ENCODE measurements at places on chromosomes 7 and 10. TPM values are rescaled to one million over a fixed set of nuclear protein-coding genes. Genes with fewer than 3 reads are reported as not detected.

DNA sequence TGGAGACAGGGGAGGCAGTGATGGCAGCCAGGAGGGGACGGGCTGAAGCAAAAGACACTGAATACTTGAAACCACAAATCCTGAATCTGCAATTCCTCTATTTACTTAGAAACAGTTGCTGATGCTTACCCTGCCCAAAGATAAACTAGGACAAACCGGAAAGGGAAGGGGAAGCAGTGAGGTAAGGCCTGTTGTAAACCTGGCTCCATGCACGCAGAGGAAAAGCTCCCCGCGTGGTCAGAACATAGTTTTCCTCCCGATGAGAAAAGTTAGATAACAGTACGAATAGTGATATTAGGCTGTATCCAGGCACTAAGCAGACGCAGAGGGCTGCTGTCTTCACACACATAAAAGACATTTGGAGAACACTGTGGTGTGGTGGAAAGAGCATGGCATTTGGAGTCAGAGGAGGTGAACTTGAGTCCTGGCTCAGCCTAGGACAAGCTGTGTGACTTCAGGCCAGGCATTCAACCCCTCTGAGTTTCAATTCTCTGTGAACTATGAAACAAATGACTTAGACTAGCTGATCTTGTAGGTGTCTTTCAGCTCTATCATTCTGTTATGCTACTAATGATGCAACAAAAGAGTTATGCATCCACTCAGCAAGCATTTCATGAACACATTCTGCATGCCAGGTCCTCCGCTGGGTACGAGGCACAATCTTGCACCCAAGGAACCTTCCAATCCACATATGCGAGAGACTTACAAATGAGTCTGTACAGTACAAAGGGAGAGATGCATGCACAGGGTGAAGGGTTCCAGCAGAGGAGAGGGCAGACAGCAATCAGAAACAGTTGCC, 80.9 kb downstream of the SORBS1 start:
- DNase-seq = no peak
- H3K4me3 ChIP-seq = no peak overlapping the region
- no peaks in the 10 kb centered on the region for H3K4me1 ChIP-seq
- no peak overlapping the region for H3K27ac ChIP-seq

GRCh38 chr10:28393956-28394568, 91.2 kb upstream of the MPP7 start:
- DNase-seq = peak; percentile 43
- H3K4me3 ChIP-seq = no peak overlapping the region
- H3K36me3 ChIP-seq = no peaks in the 10 kb centered on the region
- no peak overlapping the region for H3K27ac ChIP-seq

GRCh38 chr7:38438970-38439369, 165.5 kb upstream of the TARP start:
- H3K27ac ChIP-seq = no peak overlapping the region
- no peak for DNase-seq
- H3K4me1 ChIP-seq = no peaks in the 10 kb centered on the region
- no peak overlapping the region for H3K4me3 ChIP-seq
- H3K36me3 ChIP-seq = no peaks in the 10 kb centered on the region

- no peaks in the 10 kb centered on the region for H3K27me3 ChIP-seq
- H3K4me3 ChIP-seq = no peak overlapping the region
- DNase-seq = no peak
- no peaks in the 10 kb centered on the region for H3K4me1 ChIP-seq
- H3K27ac ChIP-seq = no peak overlapping the region
Observed at GRCh38 chr10:3150366-3150765, 22.2 kb downstream of the PITRM1 start.

- H3K4me3 ChIP-seq = no peak overlapping the region
- H3K27ac ChIP-seq = no peak overlapping the region
- DNase-seq = peak; percentile 59
- H3K36me3 ChIP-seq = peaks cover 22% of the 10 kb centered on the region
Observed at GRCh38 chr7:142866361-142867096, 11.7 kb downstream of the EPHB6 start.

DNA sequence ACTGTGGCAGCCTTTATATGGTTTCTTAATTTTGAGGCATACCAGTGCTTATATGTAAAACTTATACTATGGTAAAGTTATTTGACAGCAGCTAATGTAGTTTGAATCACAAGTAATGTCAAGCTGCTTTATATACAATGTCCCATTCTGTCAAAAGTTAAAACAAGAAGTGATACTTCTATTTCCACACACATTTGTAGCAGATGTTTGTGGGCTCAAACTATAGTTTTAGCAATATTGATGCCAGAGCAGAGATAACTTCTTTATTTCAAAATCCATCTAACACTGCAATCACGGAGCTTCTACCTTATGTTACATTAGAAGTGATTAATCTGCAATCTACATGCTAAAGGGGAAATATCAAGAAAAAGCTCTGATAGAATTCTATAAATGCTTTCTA, 149.6 kb downstream of the ADK start:
- no peaks in the 10 kb centered on the region for H3K4me1 ChIP-seq
- no peak for DNase-seq
- H3K27ac ChIP-seq = no peak overlapping the region
- no peaks in the 10 kb centered on the region for H3K27me3 ChIP-seq
- H3K4me3 ChIP-seq = no peak overlapping the region

- H3K27me3 ChIP-seq = no peaks in the 10 kb centered on the region
- no peak overlapping the region for H3K27ac ChIP-seq
- DNase-seq = no peak
- H3K4me1 ChIP-seq = no peaks in the 10 kb centered on the region
- no peaks in the 10 kb centered on the region for H3K36me3 ChIP-seq
Observed at GRCh38 chr10:91006752-91007346, 86.0 kb upstream of the ANKRD1 start.

DNA sequence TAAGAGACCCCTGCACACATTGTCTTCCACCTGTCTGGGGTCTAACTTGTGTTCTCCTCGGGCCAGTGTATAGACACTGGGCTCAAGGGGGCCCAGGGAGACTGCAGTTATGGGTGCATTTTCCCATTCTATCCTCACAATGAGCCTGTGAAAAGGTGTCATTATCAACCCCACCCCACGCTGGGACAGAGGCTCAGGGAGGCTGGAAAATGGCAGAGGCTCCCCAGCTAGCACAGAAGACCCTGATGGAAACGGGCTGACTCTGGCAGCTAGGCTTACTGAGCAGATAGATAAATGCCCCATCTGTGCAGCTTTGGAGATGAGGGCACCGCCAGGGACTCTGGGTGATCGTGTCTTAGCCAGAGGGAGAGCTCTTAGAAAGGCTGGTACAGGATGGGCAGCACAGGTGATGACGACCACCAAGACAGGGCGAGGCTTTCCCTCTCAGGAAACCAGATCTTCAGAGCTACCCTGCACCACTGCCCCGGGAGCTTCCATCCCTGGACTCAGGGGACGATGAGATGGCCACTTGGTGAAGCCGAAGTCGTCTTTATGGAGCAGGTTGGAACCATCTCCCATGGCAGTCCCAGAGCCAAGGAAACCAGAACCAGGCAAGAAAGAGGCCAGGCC, 58.2 kb upstream of the CHST15 start:
- H3K4me3 ChIP-seq = peak overlapping the region; percentile 41
- no peak for DNase-seq
- H3K36me3 ChIP-seq = no peaks in the 10 kb centered on the region
- no peaks in the 10 kb centered on the region for H3K27me3 ChIP-seq

DNA sequence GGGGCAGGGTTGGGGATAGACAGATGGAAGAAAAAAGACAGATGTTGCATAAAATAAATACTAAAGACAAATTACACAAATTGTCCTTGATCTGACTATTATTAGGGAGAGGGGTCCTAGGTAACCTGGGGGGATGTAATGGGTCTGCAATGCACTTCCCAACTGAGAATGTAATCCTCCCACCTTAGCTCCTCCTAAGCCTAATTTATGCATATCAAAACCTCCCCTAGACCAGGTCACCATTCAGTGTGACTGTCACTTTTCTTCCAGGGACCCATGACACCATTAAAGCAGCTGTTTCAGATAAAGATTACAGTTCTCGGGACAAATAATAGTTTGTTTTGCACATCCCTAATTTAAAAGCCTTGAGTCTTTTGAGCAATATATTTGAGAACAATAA, 133.9 kb upstream of the FEZF1 start:
- no peaks in the 10 kb centered on the region for H3K4me1 ChIP-seq
- no peak for DNase-seq
- H3K4me3 ChIP-seq = no peak overlapping the region

GRCh38 chr10:126654579-126654978, 15.9 kb downstream of the C10orf90 start:
- no peaks in the 10 kb centered on the region for H3K27me3 ChIP-seq
- no peak overlapping the region for H3K27ac ChIP-seq
- no peaks in the 10 kb centered on the region for H3K4me1 ChIP-seq

DNA sequence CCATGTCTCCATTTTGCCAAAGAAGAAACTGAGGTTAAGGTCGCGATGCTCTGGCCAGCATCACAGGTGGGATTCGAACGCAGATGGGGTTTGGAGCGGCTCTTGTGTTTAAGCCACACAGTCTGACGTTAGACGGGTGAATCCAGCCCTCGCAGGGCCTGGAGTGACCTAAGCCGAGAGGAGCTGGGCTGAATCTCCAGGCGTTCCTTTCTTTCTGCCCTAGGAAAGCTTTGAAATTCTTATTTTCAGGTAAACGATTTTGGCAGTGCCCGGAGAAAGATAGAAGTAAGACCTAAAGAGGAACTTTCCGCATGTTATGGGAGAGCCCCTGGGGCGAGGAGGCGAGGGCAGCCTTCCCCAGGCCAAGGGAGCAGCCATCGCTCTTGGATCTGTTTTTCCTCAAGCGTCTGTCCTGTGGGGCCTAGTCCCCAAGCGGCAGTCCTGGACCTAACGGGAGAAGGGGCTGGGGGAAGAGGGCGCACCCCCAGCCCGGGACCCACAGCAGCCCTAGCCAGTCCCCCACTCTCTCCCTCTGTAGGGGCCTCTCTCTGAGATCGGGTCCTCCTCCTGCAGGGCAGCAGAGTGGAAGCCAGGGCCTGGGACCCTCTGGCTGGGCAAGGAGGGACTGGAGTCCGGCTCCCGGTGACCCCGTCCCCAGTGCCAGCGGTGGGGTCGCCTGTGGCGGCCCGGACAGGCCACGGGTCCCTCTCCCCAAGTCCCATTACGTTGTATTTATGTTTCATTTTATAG, 8.9 kb upstream of the LBX1 start:
- DNase-seq = no peak
- H3K4me3 ChIP-seq = no peak overlapping the region
- no peaks in the 10 kb centered on the region for H3K4me1 ChIP-seq
- peaks cover 15% of the 10 kb centered on the region for H3K27me3 ChIP-seq

The ZNF117 gene
- 7.3 TPM for total RNA-seq

DNA sequence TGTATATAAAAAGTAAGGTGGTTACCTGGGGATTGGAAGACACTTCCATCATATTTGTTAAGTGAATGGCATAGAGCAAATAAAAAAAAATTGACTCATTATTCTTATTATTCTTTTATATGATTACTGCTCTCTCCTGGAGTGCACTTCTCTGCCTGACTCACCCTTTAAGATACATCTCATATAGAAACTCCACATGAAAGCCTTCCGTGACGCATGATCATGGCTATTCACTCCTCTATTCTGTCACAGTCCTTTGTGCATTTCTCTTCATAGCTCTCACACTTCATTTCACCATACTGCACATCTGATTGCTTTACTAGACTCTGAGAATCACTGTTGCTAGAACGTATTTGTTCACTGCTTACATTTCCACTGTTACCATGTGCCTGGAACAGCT, 597.3 kb downstream of the CNTNAP2 start:
- no peak overlapping the region for H3K4me3 ChIP-seq
- H3K4me1 ChIP-seq = no peaks in the 10 kb centered on the region
- no peak for DNase-seq
- no peaks in the 10 kb centered on the region for H3K36me3 ChIP-seq

The TMEM213 gene
- total RNA-seq = not detected

The CUBN gene
- 0.07 TPM for total RNA-seq

GRCh38 chr7:138980563-138981291, 462 bp downstream of the KIAA1549 start:
- H3K27ac ChIP-seq = no peak overlapping the region
- no peaks in the 10 kb centered on the region for H3K27me3 ChIP-seq
- H3K36me3 ChIP-seq = no peaks in the 10 kb centered on the region
- H3K4me3 ChIP-seq = peak overlapping the region; percentile 73
- DNase-seq = no peak

DNA sequence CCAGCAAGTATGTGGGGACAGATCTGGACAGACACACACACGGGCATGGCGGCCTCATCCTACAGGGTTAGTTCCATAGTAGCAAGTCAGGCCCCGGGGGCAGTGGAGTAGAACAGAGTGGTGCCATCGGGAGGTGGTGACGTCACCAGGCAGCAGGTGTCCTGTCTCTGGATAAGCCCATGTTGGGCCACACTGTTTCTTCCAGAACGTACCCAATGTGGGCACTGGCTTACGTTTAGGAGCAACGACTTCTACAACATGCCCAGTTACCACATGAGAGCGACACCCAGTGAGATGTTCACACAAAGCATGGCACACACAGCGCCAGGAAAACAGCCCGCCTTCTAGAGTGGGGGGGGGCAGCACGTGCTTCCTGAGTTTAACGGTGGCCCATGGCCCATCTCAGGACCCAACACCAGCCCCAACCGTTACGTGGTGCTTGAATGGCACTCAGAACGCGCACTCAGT, 67.8 kb downstream of the CTBP2 start:
- no peaks in the 10 kb centered on the region for H3K4me1 ChIP-seq
- H3K4me3 ChIP-seq = no peak overlapping the region
- H3K27ac ChIP-seq = no peak overlapping the region
- DNase-seq = no peak
- H3K36me3 ChIP-seq = peaks cover 9% of the 10 kb centered on the region

DNA sequence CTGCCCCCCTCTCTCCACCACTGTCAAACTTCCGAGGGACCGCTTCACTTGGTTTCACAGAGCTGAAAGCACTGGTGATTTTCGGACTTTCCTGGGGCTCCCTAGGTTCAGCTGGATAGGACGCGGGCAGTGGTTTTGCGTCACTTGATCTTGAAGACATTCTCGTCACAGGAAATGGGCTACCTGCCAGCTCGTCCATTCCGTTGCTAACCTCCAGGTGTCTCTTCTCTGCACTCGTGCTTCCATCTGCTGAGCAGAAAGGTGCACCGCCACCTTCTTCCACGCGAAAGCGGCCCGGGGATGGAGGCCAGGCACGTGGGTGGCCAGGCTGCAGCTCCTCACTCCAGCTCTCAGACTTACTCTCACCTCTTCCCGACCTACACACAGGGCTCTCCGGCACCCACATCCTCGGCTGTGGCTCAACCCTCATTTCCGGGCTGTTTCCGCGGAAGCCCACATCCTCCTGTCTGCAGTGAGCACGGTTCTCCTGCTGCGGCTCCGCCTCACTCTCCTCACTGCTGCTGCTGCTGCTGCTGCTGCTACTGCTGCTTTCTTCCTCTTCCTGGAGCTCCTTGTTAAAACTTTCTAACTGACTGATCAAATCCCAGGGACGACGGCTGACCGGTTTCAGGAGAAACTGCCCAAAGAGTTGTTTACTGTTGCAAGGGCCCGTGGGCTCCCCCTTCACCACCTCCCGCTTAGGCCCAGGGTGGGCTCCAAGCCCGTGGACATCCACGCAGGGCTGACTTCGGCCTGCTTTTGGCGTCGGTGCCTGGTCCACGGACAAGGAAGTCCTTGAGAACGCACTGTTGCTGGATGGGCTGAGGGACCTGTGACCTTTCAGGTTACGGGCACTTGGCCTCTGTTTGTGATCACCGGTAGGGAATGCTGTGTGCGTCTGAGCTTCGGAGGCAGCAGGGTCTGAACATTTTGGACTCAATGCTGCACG, 32.1 kb downstream of the JCAD start:
- H3K27me3 ChIP-seq = no peaks in the 10 kb centered on the region
- DNase-seq = no peak
- H3K27ac ChIP-seq = no peak overlapping the region
- no peaks in the 10 kb centered on the region for H3K4me1 ChIP-seq
- no peaks in the 10 kb centered on the region for H3K36me3 ChIP-seq

GRCh38 chr10:86306628-86307278, 59.8 kb downstream of the GRID1 start:
- no peaks in the 10 kb centered on the region for H3K4me1 ChIP-seq
- 0 out of 2 replicates have a peak, but pooled peaks cover 4% of the 10 kb centered on the region for H3K27me3 ChIP-seq
- H3K27ac ChIP-seq = no peak overlapping the region
- H3K4me3 ChIP-seq = no peak overlapping the region
- H3K36me3 ChIP-seq = no peaks in the 10 kb centered on the region

The STK32C gene
- total RNA-seq = 13.9 TPM

The TMEM26 gene
- not detected for total RNA-seq

Measured in PC-9 (cell line).